ENCODE measurements at places on chromosomes 1 and 21. TPM values are rescaled to one million over a fixed set of nuclear protein-coding genes. Genes with fewer than 3 reads are reported as not detected.

GRCh38 chr1:190759807-190760206 is 282.1 kb upstream of the BRINP3 start:
- no peaks in the 10 kb centered on the region for H3K36me3 ChIP-seq
- H3K4me1 ChIP-seq, result no peaks in the 10 kb centered on the region
- H3K27me3 ChIP-seq, result no peaks in the 10 kb centered on the region
- no peak for DNase-seq
- H3K4me3 ChIP-seq, result no peak overlapping the region

- H3K27ac ChIP-seq, result no peak overlapping the region
- no peaks in the 10 kb centered on the region for H3K4me1 ChIP-seq
- no peak overlapping the region for H3K4me3 ChIP-seq
- H3K36me3 ChIP-seq, result no peaks in the 10 kb centered on the region
- H3K27me3 ChIP-seq, result no peaks in the 10 kb centered on the region
Measured at GRCh38 chr1:33516891-33517567, 44.6 kb downstream of the ZSCAN20 start.

- H3K36me3 ChIP-seq, result no peaks in the 10 kb centered on the region
- no peaks in the 10 kb centered on the region for H3K27me3 ChIP-seq
- no peak overlapping the region for H3K4me3 ChIP-seq
- no peaks in the 10 kb centered on the region for H3K4me1 ChIP-seq
- DNase-seq, result no peak
Measured at GRCh38 chr1:17719874-17720273, 35.3 kb upstream of the ACTL8 start.

DNA sequence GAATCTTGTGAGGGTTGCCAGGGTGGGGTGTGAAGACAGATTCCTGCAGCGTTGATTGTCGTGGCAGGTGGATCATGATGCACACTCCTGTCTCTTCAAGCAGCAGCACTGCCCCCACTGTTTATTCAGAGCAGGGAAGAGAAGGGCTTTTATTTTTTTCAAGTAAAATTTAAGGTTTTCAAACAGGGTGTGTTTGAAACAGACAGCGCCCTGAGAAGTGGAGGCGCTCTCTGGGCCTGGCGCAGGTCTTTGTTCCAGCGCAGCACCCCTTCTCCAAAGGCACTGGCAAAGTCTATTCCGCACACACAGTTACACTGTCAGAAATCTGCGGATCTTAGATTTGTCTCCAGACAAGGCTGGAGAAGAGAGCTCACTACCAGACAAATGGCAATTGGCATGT is 7.0 kb downstream of the C1orf53 start:
- DNase-seq, result no peak
- H3K36me3 ChIP-seq, result no peaks in the 10 kb centered on the region
- H3K4me1 ChIP-seq, result peaks cover 21% of the 10 kb centered on the region
- H3K27me3 ChIP-seq, result peaks cover 100% of the 10 kb centered on the region

DNA sequence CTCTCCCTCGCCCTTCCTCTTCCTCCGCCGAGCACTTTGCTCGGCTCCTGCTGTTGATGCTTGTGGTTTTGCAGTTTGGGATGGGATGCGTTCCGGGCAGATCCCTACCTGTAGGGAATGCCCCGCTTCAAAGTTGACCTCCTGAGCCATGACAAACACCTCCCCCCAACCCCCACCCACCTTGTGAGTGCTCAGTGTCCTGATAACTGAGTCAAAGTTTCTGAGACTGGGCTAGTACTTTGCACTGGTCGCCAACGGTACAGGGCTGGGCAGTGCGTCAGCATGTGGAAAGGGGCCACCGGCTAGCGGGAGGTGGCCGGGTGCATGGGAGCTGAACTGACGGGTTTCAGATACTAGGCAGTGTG is 771 bp downstream of the RABGAP1L start:
- DNase-seq, result no peak
- H3K27me3 ChIP-seq, result no peaks in the 10 kb centered on the region
- peak overlapping the region; percentile 94 for H3K4me3 ChIP-seq
- H3K36me3 ChIP-seq, result no peaks in the 10 kb centered on the region

DNA sequence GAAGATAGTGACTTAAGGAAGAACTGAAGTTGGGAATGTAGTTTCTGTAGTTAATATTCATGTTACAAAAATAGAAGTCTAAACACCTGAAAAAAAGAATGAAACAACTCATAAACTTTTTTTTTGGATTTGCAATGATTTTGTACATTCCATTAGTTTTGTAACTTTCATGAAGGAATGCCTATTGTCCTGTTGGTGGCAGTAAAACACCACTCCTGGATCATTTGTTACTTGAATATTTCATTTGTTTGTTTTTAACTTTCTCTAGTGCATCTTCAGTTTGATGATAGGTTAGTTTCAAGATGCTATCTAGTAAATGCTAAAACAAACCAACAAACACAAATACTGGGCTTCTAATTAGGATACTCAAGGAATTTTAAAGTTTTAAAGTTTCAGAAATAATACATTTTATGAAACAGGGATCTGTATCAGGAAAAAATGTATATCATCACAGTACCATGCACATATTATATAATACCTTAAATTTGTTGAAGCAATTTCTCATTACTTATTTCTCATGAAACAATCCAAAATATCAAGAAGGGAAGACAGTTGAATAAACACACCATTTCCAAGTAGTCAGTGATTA is 229.7 kb upstream of the CACYBP start:
- no peak overlapping the region for H3K27ac ChIP-seq
- no peaks in the 10 kb centered on the region for H3K27me3 ChIP-seq
- no peaks in the 10 kb centered on the region for H3K36me3 ChIP-seq
- H3K4me1 ChIP-seq, result peaks cover 4% of the 10 kb centered on the region

DNA sequence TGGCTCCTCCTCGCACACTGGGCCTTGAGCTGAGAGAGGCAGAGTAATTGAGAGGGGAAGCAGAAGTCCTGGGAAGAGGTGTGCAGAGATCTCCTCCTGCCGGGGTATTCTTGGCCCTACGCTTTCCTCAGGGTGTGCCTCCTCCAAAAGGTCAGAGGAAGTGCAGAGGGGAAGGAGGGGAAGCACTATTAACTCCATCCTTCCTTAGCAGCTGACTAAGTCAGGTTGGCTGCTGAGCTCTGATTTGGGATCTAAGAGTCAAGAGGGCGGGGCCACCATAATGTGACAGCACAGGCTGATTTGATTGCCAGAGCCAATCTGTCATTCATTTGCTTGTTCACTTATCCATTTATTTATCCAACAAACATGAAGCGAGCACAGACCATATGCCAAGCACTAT is 12.3 kb downstream of the ATP2B4 start:
- no peaks in the 10 kb centered on the region for H3K36me3 ChIP-seq
- no peak overlapping the region for H3K4me3 ChIP-seq
- no peak for DNase-seq
- no peaks in the 10 kb centered on the region for H3K27me3 ChIP-seq
- H3K4me1 ChIP-seq, result peaks cover 5% of the 10 kb centered on the region
- no peak overlapping the region for H3K27ac ChIP-seq

DNA sequence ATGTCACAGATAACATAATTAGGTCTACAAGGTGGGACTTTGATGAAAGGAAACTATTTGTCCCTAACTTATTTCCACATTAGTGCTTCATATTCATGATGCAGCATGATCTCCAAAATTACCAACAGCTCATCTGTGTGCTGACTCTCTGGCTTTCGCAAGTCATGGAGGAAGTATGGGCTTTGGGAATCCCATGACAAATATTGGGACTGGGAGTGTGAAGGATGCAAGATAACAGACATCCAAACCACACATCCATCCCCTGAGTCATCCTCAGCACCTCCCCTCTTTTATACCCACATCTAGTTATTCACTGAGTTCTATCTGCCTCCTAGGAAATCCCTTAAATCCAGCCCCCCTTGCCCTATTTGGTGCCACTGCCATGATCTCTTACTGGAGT is 102.8 kb upstream of the COL24A1 start:
- no peak overlapping the region for H3K4me3 ChIP-seq
- DNase-seq, result no peak
- H3K27me3 ChIP-seq, result no peaks in the 10 kb centered on the region
- H3K36me3 ChIP-seq, result no peaks in the 10 kb centered on the region
- H3K4me1 ChIP-seq, result no peaks in the 10 kb centered on the region

DNA sequence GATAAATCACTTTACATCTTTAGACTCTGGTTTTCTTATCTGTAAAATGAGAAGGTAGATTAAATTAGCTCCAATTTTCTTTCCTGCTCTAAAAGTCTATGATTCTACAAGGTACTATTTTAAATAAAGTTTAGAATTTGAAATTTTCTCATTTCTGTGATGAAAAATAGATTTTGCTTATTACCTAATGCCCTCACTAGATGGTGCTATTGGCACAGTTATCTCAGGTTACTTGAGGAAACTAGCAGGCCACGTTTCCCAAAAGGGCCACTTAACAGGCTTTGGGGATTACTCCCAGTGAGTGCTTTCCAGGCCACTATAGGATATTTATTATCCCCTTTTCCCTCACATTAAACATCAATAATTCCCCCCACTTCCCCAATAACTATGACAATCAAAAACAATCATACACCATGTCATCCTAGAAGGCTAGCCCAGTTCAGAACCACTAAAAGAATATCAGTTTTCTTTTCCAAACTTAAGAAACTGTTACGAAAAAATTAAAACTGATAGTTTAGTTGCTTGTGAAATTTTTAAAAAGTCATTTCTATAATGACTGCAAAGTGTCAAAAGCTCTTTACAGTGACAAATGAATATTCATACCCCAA is 30.6 kb downstream of the OMA1 start:
- no peaks in the 10 kb centered on the region for H3K36me3 ChIP-seq
- peak; percentile 7 for DNase-seq
- H3K27me3 ChIP-seq, result peaks cover 1% of the 10 kb centered on the region

DNA sequence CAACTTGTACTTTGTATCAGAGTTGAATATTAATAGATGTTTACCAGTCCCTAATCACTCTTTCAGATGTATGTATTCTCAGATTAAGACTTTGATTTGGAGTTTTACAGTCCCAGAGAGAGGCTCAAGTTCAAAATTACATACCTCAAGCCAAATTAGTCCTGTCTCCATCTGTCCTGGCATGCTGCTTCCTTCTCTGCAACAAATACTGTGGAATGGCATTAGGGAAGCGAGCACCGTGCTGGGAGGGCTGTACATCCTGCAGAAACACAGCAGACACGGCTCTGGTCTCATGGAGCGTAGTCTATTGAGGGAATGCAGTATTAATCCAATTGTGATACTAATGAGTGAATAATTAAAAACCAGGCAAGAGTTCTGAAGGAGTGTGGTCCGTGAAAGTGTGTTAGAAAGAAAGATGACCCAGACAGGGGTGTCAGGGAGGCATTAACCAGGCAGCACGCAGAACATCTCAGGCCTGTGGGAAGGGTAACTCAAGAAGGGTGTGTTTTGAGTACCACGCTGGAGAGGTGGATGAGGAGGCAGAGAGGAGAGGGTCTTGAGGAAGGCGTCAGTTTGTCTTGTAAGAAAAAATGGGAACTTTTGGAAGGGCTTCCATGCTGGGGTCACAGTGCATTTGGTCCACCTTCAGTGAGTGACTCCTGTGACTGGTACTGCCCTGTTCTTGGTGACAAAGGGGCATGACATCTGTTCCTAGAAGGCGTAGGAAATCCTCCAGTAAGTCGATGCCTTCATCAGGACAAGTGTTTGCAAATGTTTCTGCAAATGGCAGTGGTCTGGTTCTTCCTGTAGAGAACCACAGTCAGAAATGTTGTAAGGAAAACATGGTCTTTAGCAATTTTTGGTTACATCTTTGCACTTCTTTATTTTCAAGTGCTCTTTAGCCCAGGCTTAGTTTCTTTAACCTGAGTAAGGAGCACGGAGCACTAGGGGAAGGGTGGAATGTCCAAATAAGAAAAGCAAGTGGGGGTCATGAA is 1.6 kb downstream of the RAB4A start:
- DNase-seq, result no peak
- H3K27ac ChIP-seq, result no peak overlapping the region
- H3K4me3 ChIP-seq, result peak overlapping the region; percentile 75
- peaks cover 3% of the 10 kb centered on the region for H3K4me1 ChIP-seq
- H3K27me3 ChIP-seq, result peaks cover 6% of the 10 kb centered on the region
- no peaks in the 10 kb centered on the region for H3K36me3 ChIP-seq

- no peak overlapping the region for H3K4me3 ChIP-seq
- no peaks in the 10 kb centered on the region for H3K27me3 ChIP-seq
- DNase-seq, result no peak
- no peak overlapping the region for H3K27ac ChIP-seq
- H3K36me3 ChIP-seq, result peaks cover 28% of the 10 kb centered on the region
Measured at GRCh38 chr1:243233908-243234307, 21.2 kb downstream of the CEP170 start.

- H3K4me3 ChIP-seq, result no peak overlapping the region
- no peaks in the 10 kb centered on the region for H3K27me3 ChIP-seq
- no peak for DNase-seq
- H3K4me1 ChIP-seq, result no peaks in the 10 kb centered on the region
- no peaks in the 10 kb centered on the region for H3K36me3 ChIP-seq
Measured at GRCh38 chr1:219123036-219123435, 50.6 kb upstream of the LYPLAL1 start.

DNA sequence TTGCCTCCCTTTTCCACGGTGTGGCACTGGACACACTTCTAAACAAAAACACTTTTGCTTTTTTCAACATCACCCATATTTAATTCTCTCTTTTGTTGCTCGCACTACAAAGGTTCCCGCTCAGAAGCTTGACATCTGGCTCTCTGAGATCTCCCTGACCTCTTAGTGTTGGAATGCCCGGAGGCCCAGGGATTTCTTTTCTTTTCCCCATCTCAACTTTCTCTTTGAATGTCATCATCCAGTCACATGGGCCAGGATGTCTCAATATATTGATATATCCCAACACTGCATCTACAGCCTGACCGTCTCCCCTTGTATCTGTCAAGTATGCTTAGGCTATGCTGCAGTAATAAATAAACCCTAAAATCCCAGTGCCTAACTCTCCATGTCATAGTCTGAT is 54.3 kb upstream of the DESI2 start:
- DNase-seq, result no peak

GRCh38 chr1:237834461-237834860 is 56.3 kb downstream of the ZP4 start:
- H3K36me3 ChIP-seq, result no peaks in the 10 kb centered on the region
- H3K27me3 ChIP-seq, result no peaks in the 10 kb centered on the region
- H3K4me1 ChIP-seq, result peaks cover 4% of the 10 kb centered on the region
- DNase-seq, result no peak
- no peak overlapping the region for H3K27ac ChIP-seq

- no peak overlapping the region for H3K27ac ChIP-seq
- DNase-seq, result no peak
- no peaks in the 10 kb centered on the region for H3K36me3 ChIP-seq
Measured at GRCh38 chr1:67973051-67973450, 77.4 kb downstream of the DIRAS3 start.

DNA sequence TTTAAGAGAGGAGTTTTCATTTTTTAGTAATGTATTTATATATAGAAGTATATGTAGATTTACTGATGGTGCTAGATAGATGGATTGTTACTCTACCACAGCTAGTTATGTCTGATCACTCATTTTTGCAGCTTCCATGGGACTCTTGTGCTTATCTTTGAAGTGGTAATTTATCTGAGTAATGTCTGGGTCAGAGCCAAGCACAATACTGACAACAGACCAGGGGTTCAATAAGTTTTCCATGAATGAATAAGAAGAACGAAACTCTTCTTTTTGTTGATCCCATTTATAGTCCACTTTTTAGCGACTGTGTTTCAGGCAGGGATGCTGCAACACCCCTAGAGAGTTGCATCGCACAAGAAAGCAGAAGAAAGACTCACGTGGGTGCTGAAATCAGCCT is 935.2 kb downstream of the PLA2G4A start:
- H3K4me3 ChIP-seq, result no peak overlapping the region
- H3K4me1 ChIP-seq, result no peaks in the 10 kb centered on the region
- no peaks in the 10 kb centered on the region for H3K36me3 ChIP-seq
- DNase-seq, result no peak
- no peaks in the 10 kb centered on the region for H3K27me3 ChIP-seq
- H3K27ac ChIP-seq, result no peak overlapping the region

Gene COL9A2
- total RNA-seq, result 3.2 TPM

Gene DCST2
- not detected for total RNA-seq

Gene CYP4Z1
- not detected for total RNA-seq

Gene GSTM1
- 16.7 TPM for total RNA-seq

Gene OLIG2
- not detected for total RNA-seq

Gene LHX8
- total RNA-seq, result 1.5 TPM

Gene SLC6A9
- total RNA-seq, result 24.2 TPM

Gene NGF
- not detected for total RNA-seq

Gene RGS8
- total RNA-seq, result 0.13 TPM

Gene MX2
- total RNA-seq, result 8.9 TPM

Gene FMO3
- not detected for total RNA-seq
